NB4 (cell line): ENCODE measurements at places on chromosomes 5 and 9.

DNA sequence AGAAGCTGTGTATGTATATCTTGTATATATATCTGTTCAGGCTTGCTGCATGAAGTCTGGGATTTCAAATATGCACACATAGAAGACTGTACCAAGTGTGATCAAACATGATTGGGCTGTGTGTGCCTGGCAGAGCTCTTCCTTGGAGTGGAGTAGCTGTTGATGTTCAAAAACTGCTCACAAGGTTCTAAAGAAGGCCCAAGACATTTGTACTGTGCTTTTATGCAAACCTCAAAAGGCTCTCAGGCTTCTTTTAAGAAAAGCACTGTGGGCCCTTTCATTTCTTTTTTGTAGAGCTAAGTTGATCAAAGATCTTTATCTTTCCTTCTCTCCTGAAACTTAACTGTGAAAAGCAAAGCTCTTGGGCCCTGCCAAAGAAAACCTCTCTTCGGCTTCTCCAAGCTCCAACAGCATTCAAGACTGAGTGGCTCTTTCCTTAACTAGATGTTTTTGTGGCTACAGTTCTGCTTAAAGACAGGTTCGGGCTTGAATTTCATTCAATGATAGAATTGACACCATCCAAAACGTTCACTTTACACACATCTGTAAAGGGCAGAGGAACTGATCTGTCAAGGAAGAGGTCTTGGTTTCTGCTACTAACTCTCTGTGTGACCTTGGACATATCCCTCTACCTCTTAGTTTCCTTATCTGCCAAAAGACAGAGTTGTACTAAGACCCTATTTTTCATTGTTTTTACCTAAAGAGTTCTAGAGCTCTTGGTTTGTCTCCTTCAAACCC, 105.8 kb upstream of the IL6ST start:
- no peak for DNase-seq

DNA sequence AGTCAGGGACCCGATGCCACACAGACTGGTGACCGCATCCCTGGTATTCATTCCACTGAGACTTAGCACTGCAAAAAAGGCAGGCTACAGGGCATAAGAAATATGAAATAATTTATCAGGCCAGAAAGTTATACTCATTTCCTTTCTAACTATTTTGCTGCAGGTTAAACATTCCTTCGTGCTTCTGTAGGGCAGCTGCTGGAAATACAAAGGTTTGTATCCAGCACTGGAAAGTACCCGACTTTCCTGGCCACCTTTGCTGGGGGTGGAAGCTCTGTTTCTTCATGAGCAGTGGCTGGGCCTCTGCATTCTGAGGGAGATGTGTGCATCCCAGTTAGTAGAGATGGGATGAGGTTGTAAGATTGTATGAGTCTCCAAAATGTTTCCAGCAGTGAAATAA, 478.6 kb upstream of the WWC1 start:
- DNase-seq: no peak

GRCh38 chr5:55134053-55134722, 25.8 kb upstream of the GPX8 start:
- DNase-seq: no peak

GRCh38 chr9:117677572-117677971, 26.6 kb upstream of the TLR4 start:
- no peak for DNase-seq

GRCh38 chr5:108788142-108788541, 40.4 kb downstream of the FER start:
- no peak for DNase-seq

GRCh38 chr5:146185161-146185560, 2.7 kb upstream of the LARS1 start:
- DNase-seq: peak; percentile 30

DNA sequence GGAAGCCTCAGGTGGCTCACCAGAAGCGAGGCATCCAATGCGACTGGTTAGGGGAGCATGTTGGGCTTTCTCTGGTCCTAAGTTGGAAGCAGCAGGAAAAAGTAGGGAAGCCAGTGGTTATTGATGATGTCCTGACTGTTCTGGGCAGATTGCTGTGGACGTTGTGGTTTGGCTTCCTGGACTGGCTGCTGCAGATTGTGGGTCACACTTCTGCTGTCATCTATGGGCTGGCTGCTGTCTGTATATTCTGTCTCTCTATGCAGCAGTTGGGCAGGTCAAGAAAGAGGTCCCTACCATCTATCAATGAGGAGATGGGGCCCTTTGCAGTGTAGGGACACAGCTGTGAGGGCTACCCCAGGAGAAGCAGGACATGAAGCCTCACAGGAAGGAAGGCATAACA, 13.5 kb upstream of the MARCHF6 start:
- no peak for DNase-seq

DNA sequence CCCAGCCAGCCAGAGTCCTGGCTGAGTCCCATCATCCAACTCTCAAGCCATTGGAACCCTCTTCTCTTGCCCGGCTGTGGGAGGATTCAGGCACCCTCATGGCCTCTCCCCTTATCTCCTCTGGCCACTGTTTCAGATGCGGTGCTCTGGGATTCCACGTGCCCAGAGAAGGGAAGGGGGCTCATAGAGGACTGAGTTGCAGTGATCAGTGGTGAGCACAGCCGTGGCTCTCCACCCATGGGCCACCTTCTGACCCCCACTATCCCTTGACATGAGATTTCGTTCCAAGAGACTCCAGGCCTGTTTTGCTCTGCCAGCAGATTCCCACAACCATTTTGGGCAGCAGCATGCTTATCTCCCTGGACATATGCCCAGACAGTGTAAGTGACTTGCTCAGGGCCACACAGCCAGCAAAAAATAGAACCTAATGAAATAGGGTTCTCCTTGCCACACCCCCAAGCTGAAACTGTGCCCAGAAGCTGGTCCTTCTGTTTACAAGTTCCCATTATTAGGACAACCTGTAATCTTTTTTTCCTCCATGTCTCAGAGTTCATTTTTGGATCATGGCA, 2.7 kb downstream of the GPX3 start:
- no peak for DNase-seq

DNA sequence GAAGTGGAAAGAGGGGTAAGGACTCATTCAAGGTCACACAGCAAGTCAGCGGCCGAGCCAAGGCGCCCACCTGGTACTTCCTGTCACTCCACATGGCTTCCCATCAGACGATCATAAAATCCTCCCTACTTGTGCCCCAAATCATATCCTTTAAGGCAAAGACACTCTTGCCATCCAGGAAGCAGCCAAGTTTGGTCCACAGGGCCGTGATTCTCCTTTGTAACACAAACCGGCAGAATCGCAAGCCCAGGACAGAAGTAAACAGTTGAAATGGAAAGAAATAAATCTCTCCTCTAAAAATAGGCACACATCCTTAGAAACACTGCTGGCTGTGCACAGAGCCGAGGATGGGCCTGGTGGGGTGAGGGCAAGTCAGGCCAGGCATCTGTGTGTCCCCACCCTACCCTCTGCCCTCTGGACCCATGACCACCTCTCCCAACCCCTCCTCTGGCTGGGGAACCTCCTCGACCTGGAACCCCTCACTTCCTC, 30.5 kb downstream of the TMOD1 start:
- no peak for DNase-seq

DNA sequence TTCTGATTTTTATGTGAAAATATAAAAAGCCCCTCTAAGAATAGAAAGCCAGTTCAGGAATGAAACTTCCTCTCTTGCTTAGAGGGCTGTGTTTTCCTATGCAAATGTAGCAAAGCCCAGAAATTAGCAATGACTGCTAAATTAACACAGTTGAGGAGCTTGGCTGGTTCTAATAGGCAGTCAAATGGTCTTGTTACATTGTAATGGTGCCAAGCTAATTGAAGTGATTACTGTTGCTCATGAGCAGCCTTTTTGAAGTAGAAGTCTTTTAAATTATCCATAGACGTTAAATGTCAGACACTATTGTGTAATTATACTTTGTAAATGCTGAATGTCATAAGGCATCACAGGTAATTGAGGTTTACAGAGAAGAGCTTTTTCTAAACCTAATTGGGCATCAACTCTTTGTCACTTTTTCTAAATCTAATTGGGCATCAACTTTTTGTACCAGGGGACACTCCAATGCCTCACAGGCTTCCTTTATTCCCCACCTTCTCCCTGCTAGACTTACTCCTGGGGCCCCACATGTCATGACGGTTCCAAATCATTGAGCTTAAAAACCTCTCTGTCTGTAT, 229.1 kb downstream of the PSAT1 start:
- DNase-seq: no peak

- peak; percentile 37 for DNase-seq
Observed at GRCh38 chr9:117715411-117715989, 11.3 kb downstream of the TLR4 start.

- peak; percentile 55 for DNase-seq
Observed at GRCh38 chr5:68329554-68330255, 114.1 kb downstream of the PIK3R1 start.

GRCh38 chr5:1436036-1436435, 9.2 kb downstream of the SLC6A3 start:
- no peak for DNase-seq

DNA sequence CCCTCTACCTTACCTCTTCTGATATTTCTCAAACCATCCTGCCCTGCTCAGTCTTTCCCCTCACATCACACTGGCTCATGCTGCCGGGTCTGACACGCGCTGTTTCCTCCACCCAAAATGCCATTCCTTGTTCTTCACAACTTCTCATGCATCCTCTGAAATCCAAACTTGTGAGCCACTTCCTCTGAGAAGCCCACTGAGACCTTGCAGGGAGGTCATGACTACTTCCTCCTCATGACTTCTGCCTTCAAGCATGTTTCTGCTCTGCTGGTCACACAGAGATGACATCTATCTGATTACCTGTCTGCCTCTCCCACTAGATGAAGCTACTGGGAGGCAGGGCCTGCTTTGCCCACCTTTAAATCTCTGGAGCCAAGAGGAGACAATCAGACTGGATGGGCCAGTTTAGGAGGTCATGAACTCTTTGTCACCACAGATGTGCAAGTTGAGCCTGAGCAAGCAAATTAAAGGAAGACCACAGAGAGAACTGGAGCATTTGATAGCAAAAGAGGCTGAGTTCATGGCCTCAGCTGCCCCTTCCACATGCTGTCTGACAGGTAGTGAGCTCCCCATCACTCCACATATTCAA, 119.8 kb upstream of the TBC1D2 start:
- peak; percentile 21 for DNase-seq

DNA sequence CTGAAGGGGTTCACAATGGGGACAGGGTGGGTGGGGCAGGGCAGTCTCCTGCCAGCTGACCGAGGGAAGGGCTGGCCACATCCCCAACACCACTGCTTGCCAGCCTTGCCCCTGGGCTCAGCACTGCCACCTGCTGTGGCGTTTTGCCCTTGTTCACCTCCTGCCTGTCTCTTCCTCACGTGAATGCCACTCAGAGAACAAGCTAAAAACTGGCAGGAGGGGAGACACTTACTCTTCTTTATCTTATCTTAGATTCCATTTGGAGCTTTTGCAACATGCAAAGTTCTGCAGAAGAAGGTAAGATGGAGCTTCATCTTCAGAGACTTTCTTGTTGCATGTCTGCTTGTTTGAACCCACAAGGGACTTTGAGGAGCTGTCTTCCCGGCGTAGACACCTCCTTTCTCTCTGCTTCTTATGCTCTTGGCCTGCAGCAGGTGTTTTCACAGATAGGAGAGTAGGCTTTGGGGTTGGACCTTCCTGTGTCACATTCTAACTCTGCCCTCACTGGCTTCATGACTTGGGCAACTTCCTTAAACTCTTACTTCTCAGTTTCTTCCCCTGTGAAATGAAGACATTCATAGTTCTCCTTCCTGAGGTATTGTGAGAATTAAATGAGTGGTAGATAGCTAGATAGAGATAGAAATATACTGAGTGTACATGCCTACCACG, 4.1 kb downstream of the LRSAM1 start:
- DNase-seq: peak; percentile 86

DNA sequence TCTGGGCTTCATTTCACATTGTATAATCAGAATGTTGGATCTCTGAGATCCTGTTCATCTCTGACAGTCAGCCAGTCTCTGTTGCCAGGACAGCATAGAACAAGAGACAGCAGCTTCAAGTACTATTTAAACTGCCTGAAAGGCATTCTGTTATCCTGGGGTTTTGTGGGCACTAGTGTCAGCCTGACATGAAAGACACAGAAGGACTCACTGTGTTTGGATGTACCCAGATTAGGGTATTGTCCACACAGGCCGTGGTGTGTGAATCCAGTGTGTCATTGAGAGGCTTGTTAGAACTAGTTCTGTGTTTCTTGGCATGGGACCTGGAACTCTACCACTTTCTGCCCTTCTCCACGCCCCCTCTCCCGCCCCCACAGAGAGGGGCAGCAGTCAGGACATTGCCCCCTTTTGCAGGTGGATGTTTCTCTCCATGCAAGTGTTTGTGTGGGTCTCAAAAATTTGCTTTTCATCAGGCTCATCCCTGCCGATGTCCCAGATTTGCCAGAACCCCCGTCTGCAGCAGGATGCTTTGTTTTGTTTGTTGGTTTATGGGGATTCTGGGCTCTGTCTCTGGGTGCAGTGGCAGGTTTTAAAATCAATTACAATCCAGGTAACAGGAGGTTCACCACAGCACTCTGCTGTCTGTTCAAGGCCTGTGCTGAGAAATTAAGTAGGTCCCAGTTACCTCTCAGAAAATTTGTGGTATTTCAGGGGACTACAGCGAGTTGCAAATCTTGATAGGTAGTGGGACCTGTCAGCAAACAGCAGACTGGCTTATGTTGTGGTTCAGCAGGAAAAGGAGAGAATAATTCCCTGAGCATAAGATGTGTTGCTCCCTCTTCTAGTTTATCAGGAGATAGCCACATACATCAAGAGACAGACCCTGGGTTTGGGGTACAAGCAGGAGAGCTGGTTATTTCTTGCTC, 144.6 kb downstream of the DOCK2 start:
- DNase-seq: no peak

- no peak for DNase-seq
Observed at GRCh38 chr9:121709798-121710197, 58.4 kb downstream of the DAB2IP start.

DNA sequence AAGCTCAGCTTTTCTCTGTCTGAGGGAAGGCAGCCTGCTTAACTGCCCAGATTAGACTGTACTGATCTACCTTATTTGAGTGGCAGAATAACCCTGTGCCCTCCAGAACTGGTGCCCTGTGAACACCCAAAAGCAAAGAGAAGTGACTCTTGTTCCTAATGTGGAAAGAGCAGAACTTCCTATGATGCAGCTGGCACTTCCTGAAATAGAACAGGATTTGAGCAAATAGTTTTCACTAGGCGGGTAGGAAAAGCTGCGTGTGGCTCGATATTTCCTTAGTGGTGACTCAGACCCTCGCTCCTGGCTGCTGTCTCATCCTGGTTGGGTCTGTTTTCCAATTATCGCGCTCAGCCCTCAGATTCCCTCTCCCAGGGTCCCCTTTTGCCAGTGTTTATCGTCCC, 89.9 kb downstream of the SH3TC2 start:
- no peak for DNase-seq

DNA sequence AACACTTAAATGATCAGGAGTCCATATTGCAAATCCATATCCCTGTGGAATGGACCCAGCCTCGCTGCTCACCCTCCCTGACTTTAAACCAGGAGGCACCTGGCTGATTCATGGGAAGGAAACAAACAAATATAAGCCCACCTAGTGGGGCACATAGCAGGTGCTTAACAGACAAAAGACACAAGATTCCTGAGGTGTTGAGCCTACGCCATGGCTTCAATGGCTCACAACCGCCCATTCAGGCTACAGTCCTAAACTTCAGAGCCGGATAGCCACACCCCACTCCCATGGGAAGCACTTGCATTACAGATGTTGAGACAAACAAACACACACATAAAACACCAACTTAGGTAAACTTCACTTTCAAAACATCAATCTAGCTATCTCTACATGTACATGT, 359.9 kb downstream of the ICE1 start:
- no peak for DNase-seq

GRCh38 chr5:179623906-179624741, 653 bp upstream of the HNRNPH1 start:
- peak; percentile 92 for DNase-seq

GRCh38 chr5:94776167-94776566, 157.7 kb downstream of the SLF1 start:
- DNase-seq: no peak

GRCh38 chr5:532521-533242, 8.4 kb upstream of the SLC9A3 start:
- no peak for DNase-seq
